HS-27A (cell line): ENCODE measurements at places on chromosomes 7 and 10.

DNA sequence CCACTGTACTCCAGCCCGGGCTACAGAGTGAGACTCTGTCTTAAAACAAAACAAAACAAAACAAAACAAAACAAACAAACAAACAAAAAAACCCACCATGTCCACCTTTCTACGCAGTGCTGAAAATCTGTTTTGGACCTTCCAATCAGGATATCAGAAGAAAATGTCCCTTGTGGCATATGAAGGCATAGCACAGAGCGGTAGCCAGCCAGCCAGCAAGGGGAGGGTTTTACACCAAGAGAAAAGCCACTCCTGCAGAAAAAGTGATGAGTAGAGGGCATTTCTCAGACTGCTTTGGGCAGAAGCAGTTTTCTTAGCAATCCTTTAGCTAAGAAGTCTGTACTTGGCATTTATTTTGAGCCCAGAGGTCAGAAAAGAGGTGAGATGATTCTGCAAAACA lies 612.2 kb downstream of the TYW1 start:
- no peak for DNase-seq

DNA sequence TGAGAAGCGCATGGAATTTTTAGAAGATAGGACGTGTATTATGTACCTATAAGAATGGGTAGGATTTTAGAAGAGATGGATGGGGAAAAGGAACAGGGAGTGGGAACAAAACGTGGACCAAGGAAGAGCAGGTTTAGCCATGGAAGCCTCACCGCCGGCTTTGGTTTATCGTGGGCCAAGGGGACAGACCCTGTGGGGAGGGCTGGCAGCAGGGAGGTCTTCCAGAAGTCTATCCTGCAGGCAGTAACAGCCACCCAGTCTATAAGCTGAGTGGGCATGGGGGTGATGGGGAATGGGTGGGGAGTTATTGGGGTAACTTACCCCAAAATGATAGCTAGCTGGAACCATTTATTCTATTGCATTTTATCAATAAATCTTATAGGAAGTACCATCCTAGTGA lies 44.9 kb downstream of the IKZF1 start:
- DNase-seq: no peak

- no peak for DNase-seq
Observed at GRCh38 chr10:70575486-70575873, 27.1 kb downstream of the PRF1 start.

GRCh38 chr7:2965301-2965700 lies 78.4 kb downstream of the CARD11 start:
- DNase-seq: no peak
